ENCODE measurements at places on chromosomes 11 and 22.

- no peak for DNase-seq
Observed at GRCh38 chr11:60221181-60221580, 21.8 kb downstream of the MS4A4E start.

DNA sequence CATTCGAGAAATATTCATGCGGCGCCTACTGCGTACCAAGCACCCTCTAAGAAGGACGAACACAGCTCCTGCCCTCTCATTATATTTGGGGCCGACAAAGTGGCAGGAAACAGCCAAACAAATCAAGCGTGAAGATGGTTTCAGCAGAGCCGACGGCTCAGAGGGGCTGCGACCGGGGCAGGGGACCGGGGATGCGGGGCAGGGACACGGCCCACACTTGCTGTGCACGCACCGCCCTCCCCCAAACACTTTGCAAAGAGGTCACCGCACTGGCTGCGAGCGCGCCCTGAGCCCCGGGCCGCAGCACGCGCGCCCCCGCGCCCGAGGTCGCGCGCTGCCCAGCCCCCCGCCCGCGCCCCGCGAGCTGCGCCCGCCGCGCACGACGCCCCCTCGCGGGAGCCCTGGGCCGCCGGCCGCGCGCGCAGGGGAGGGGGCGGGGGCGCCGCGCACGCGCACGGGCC, 255 bp upstream of the SYNGR1 start:
- DNase-seq = no peak

DNA sequence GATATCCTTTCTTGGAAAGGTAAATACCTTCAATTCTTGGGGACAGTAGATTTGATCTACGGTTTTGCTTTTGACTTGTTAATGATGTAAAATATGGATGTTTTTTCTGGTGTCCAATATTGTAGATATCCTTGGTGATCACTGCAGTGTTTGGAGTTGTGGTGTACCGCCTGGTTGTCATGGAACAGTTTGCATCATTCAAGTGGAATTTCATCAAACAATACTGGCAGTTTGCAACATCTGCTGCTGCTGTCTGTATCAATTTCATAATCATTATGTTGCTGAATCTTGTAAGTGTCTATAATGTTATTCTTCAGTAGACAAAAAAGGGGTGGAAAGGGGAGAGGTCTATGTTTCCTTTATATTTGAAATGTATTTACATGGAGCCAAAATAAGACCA, 27.4 kb upstream of the MUC15 start:
- peak; percentile 49 for DNase-seq

GRCh38 chr11:117657794-117658193, 139.2 kb downstream of the DSCAML1 start:
- no peak for DNase-seq

- DNase-seq = no peak
Observed at GRCh38 chr11:78346799-78347198, 70.8 kb downstream of the GAB2 start.

- DNase-seq = peak; percentile 34
Observed at GRCh38 chr11:58912124-58912523, 27.2 kb upstream of the GLYATL1 start.

- DNase-seq = no peak
Observed at GRCh38 chr11:8067567-8067928, 13.5 kb upstream of the TUB start.

- no peak for DNase-seq
Observed at GRCh38 chr11:45208135-45208534, 61.7 kb downstream of the PRDM11 start.

- no peak for DNase-seq
Observed at GRCh38 chr22:38246692-38247091, 26.1 kb downstream of the TMEM184B start.

GRCh38 chr22:32882774-32883530, 81.4 kb downstream of the TIMP3 start:
- no peak for DNase-seq

- no peak for DNase-seq
Observed at GRCh38 chr22:36772451-36772850, 3.5 kb downstream of the IFT27 start.

- no peak for DNase-seq
Observed at GRCh38 chr22:35462498-35463230, 62.7 kb downstream of the MCM5 start.

DNA sequence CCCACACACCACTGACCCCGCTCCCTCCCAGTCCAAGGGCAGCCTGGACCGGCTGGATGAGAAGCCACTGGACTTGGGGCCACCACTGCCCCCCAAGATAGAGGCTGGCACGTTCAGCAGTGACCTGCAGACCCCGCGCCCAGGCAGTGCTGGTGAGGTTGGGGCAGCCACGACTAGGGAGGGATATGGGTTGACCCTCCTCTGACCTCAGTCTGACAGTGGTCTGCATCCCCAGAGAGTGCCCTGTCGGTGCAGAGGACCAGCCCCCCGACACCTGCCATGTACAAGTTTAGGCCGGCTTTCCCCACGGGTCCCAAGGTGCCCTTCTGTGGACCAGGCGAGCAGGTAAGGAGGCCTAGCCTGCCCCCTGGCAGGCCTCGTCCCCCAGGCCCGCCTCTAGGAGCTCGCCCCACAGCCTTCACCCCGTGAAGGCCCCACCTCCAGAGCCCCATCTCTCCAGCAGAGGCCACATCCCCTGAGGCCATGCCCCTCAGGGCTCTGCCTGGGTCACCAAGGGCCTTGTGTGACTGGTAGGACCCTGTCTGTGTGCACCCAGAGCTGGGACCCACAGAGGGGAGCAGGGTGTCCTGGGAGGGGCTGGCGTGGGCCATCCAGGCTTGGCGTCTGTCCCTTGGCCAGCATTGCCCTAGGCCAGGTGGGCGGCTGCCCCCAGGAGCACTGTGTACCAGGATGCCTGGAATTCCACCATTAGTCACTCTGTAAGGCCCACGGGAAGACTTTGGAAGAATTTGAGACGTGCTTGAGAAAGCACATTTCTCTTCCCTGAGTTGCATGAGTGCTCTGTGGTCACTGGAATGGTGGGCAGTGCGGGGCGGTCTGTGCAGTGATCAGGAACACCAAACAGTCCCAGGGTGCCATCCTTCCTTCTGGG, 9.4 kb downstream of the CCDC188 start:
- DNase-seq = peak; percentile 36

- DNase-seq = no peak
Observed at GRCh38 chr11:121006922-121007321, 17.0 kb upstream of the TBCEL start.

- DNase-seq = no peak
Observed at GRCh38 chr11:126090452-126090851, 27.8 kb upstream of the CDON start.

GRCh38 chr11:2787816-2788167, 88.0 kb upstream of the KCNQ1OT1 start:
- no peak for DNase-seq

DNA sequence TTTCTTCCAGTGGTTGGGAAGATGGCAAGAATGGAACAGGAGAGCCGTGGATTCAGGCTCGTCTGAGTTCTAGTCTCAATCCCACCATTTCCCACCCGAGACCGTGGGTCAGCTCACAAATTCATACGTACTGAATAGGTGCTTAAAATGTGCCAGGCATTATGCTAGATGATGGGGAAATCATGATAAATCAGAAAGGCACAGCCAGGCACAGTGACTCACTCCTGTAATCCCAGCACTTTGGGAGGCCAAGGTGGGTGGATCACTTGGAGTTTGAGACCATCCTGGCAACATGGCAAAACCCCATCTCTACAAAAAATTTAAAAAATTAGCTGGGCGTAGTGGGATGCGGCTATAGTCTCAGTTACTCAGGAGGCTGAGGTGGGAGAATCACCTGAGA, 7.1 kb downstream of the TRIOBP start:
- DNase-seq = no peak

- DNase-seq = no peak
Observed at GRCh38 chr11:69558519-69558941, 77.1 kb downstream of the LINC01488 start.

DNA sequence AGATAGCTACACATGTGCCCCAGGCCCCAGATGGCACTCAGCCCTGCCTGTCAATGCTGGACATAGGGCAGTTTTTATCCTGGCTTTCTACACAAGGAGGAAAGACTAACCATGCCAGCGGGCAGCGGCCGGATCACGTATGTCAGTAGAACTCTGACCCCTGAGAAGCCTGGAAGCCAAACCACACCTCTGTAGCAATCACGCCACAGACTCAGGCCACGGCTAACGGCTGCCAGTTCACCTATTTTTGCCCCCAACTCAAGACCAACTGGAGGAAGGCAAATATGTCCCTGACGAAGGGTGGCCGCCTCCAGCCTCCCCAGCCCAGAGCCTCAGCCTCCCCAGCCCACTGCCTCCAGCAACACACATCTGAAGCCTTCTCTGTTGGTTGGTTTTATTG, 7.2 kb upstream of the CD81 start:
- DNase-seq = no peak

GRCh38 chr11:95066716-95067038, at the start of gene SRSF8:
Gene SRSF8, plus strand, starts transcription at chr11:95066919. Its CDS starts 308 bp downstream, at chr11:95067227.
- no peak for DNase-seq

- DNase-seq = no peak
Observed at GRCh38 chr11:15987046-15987445, 369.3 kb downstream of the SOX6 start.

Measured in fibroblast of the aortic adventitia (primary cell).